NCI-H187 treated with DMSO at 0.1 percent for 48 hours (cell line): ENCODE measurements at places on chromosomes 11 and 22.

- DNase-seq: no peak
These were observed 8.0 kb downstream of the VSTM5 start for GRCh38 chr11:93842461-93842860.

- no peak for DNase-seq
These were observed 37.9 kb upstream of the MTMR2 start for GRCh38 chr11:95961758-95962157.

- DNase-seq: no peak
These were observed 31.5 kb downstream of the FAM168A start for GRCh38 chr11:73566422-73566821.

DNA sequence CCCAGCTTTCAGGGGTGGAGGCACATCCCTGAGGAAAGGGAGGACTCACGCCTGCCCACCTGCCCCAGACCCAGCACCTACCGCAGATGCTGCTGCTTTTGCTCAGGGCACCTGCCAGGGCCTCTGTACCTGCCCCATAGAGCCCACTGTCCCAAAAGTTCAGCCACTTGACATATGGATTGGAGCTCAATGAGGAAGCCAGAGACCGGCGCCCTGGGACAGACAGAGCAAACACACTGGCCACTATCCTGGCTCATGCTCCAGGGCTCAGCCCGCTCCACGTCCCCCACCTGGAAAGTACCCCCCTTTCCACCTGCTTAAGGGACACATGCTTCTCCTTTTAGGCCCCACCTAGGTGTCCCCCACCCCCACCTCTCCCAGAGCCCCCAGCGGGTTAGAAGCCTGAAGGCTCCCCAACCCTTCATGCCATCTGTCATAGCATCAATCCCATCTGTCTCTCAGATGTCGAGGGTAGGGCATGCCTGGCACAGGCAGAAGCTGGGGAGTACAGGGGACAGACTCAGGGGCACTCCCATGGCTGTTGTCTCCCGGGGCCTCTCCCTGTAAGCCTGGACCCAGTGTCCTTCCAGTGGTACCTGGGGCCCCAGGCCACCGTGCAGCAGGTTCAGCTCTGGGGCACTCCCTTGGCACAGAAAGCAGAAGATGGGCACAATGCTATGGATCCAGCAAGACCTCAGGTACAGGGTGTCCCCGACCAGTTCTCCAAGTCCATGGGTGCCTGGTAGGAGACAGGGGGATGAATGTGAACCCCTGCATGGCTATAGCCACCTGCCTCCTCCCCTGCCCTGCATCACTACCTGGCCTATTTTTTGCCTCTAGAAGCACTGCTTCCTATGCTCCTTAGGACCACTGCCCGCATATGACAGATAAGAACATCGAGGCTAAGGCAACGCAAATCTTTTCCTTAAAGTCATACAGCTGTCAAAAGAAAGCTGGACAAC, 2.2 kb upstream of the P2RX6 start:
- no peak for DNase-seq
